Activated naive CD4-positive, alpha-beta T cell treated with anti-CD3 and anti-CD28 coated beads for 36 hours (primary cell): ENCODE measurements at places on chromosomes 12 and 14. TPM values are rescaled to one million over a fixed set of nuclear protein-coding genes. Genes with fewer than 3 reads are reported as not detected.

The C3AR1 gene
- total RNA-seq, result 0.25 TPM

The CNTN1 gene
- not detected for total RNA-seq

The BMAL2 gene
- 7.9 TPM for total RNA-seq

The MOK gene
- 1.6 TPM for total RNA-seq

The CCDC85C gene
- total RNA-seq, result 12.7 TPM

The CCDC197 gene
- not detected for total RNA-seq

The WNK1 gene
- total RNA-seq, result 112 TPM

The AKAP5 gene
- total RNA-seq, result 0.57 TPM

The SLC5A8 gene
- total RNA-seq, result not detected

The CFAP54 gene
- total RNA-seq, result 0.38 TPM

The DLGAP5 gene
- total RNA-seq, result 117 TPM

The GSC gene
- not detected for total RNA-seq

The RNASE7 gene
- not detected for total RNA-seq

The PAWR gene
- total RNA-seq, result 5.6 TPM

The IGFBP6 gene
- total RNA-seq, result 6.4 TPM

The FBXO34 gene
- 17.4 TPM for total RNA-seq

The KRT79 gene
- total RNA-seq, result not detected

The CAPZA3 gene
- not detected for total RNA-seq

The SIX1 gene
- not detected for total RNA-seq

The DHRS2 gene
- 0.17 TPM for total RNA-seq

The RGS6 gene
- total RNA-seq, result not detected

The ABCC9 gene
- not detected for total RNA-seq

The SERPINA12 gene
- total RNA-seq, result not detected

The PTPRB gene
- total RNA-seq, result not detected

The ADCY4 gene
- total RNA-seq, result 2.4 TPM

The PDE3A gene
- not detected for total RNA-seq

The DBX2 gene
- total RNA-seq, result not detected

The OR6C2 gene
- not detected for total RNA-seq
